ENCODE measurements at places on chromosomes 5 and 9. TPM values are rescaled to one million over a fixed set of nuclear protein-coding genes. Genes with fewer than 3 reads are reported as not detected.
A peak's percentile ranks its signal among the peaks of the same experiment; 100 is the strongest.

Gene NEUROG1
- not detected for polyA plus RNA-seq

- no peak for DNase-seq
Measured at GRCh38 chr9:134026581-134026980, 1.3 kb downstream of the BRD3OS start.

GRCh38 chr5:124923131-124923530 is 176.7 kb upstream of the ZNF608 start:
- no peak for DNase-seq

- DNase-seq: no peak
Measured at GRCh38 chr5:4553130-4553529, 587.0 kb upstream of the ADAMTS16 start.

Gene NDUFA8
- polyA plus RNA-seq: 91.6 TPM

Gene TAF11L10
- polyA plus RNA-seq: not detected

Gene MYOT
- polyA plus RNA-seq: 1.5 TPM

- no peak for DNase-seq
Measured at GRCh38 chr5:91687430-91687829, 304.3 kb upstream of the ARRDC3 start.

- no peak for DNase-seq
Measured at GRCh38 chr9:134966270-134966669, 48.6 kb upstream of the FCN1 start.

GRCh38 chr5:142862594-142862993 is 92.4 kb downstream of the ARHGAP26 start:
- no peak for DNase-seq

DNA sequence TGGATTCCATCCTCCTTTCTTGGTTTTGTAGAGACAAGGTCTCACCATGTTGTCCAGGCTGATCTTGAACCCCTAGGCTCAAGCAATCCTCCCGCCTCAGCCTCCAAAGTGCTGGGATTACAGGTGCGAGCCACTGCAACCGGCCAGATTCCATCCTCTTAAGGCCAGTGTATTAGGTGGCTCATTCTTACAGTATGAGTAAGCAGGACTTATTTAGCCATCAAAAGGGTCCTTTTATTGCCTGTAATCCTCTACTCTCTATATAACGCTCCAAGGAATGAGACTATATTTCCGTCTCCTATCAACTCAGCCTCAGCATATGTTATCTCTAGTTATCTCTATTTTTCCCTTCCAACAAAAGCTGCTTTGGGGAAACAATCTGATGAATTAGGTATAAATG is 3.0 kb upstream of the ERBIN start:
- no peak for DNase-seq

- no peak for DNase-seq
Measured at GRCh38 chr5:91119981-91120850, 262.9 kb downstream of the ARRDC3 start.

DNA sequence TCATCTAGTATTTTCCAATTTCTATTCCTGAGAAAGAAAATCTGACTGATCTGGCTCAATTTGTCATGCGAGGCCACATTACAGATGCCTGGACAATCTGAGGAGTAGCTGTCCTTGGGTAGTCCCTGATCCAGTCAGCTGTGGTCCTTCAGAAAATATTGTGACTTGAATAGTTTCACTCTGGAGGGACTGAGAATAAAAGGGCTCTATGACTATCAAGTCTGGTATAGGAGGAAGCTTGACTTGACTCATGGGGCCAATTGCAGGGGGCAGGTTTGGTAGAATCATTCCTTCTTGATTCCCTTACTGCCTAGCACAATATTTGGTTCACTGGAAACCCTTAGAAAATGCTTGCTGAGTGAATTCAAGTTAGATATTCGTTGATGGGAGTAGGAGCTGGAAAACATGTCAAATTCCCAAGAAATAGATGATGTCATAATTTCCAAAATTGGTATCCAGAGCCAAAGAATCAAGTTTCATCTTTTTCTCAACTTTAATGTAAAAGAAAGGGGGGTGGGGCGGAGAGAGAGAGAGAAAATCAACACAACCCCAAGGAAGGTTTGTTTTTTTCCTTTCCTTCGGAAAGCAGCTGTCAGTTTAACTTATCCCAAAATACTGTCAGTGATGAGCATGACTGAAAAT is 32.4 kb upstream of the STX17 start:
- DNase-seq: no peak

- DNase-seq: no peak
Measured at GRCh38 chr5:156135531-156135930, 191.4 kb upstream of the SGCD start.

- DNase-seq: no peak
Measured at GRCh38 chr5:159341145-159341544, 10.9 kb upstream of the IL12B start.

GRCh38 chr9:114246558-114246957 is 76.3 kb upstream of the ORM1 start:
- no peak for DNase-seq

Gene ADAMTSL2
- 1.4 TPM for polyA plus RNA-seq

GRCh38 chr5:16889972-16890519 is 46.0 kb downstream of the MYO10 start:
- peak; percentile 61 for DNase-seq

Gene FOXD4L3
- polyA plus RNA-seq: not detected

- DNase-seq: no peak
Measured at GRCh38 chr5:127634007-127634406, 14.9 kb upstream of the CTXN3 start.

Gene ACOT12
- polyA plus RNA-seq: 0.79 TPM
